ENCODE measurements at places on chromosomes 2 and 18.

GRCh38 chr2:63735263-63735662 is 106.4 kb upstream of the UGP2 start:
- no peak for DNase-seq

GRCh38 chr18:78753240-78753639 is 226.4 kb upstream of the SALL3 start:
- no peak for DNase-seq

DNA sequence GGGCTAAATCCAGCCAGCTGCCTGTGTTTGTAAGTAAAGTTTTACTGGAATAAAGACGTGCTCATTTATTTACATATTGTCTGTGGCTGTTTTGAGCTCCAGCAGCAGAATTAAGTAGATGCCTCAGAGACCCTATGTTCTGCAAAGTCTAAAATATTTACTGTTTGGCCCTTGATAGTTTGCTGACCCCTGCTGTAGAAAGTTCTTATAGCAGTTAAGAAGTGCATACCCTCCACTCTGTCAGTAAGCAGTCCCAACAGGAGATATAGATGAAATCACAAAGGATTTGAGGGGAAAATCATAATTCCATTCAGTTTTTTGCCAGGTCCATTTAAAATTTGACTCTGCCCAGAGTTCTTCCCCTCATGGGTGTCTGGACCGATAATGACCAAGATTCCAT is 50.1 kb upstream of the ITM2C start:
- DNase-seq: no peak

GRCh38 chr2:68230241-68231060 is 21.9 kb downstream of the PPP3R1 start:
- DNase-seq: no peak

DNA sequence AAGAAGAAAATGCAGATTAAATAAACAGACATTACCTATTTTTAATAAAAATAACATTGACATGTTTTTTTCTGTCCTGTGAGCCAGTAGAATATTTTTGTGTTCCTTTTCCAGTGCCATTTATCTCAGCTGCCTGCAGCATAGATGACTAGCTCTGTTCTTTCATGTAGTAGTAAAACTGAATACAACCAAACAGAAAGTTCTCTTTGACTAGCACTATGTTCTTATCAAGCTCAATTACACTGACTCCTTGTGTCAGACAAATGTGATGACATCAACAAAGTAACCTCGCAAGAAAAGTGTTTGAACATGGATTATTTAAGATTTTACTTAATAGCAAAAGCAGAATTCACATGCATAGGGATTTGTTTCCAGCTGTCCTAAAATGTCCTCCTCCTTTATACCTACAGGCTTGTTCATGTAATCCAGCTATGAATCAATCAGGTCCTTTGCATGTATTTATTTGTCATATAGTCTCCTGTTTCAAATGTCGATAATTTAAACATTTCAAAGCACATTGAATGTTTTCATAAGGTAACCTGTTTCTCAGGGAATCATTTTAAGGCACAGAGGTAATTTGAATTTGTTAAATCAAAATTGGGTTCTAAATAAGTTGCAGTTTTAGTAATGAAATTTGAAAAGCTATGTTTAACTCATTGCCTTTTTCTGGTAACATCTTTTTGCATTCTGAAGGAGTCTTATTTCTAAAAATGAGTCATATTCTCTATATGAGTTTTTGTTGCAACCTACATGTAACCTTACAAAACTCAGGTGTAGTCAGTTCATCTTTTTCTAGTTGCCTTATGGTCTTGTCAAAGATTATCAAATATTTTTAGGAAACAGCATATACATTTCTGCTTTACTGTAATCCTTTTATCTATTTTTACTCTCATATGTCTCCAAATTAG is 215.3 kb upstream of the GULP1 start:
- peak; percentile 9 for DNase-seq

GRCh38 chr18:29062921-29063320 is 886.0 kb upstream of the CDH2 start:
- DNase-seq: no peak

DNA sequence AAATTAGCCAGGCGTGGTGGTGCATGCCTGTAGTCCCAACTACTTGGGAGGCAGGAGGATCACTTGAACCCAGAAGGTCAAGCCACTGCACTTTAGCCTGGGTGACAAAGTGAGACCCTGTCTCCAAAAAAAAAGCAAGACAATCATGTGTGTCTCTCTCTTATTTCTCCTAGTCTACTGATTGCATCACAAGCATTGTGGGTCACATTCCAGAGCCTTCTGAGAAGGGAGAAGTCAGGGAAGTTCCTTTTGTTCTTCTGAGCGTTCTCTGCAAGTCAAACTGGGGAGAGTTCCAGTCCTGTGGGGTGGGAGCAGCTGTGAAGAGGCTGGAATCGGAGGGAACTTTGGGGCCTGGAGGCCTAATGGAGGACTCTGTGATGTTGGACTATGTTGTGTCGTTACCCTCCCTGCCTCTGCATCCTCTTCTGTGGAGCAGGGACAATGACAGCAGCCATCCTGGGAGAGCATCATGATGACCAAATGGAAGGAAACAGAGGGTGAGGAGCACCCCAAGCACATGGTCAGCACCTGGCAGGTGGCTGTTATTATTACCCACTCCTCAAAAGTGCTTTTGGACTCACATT is 115.4 kb downstream of the MRO start:
- DNase-seq: no peak

DNA sequence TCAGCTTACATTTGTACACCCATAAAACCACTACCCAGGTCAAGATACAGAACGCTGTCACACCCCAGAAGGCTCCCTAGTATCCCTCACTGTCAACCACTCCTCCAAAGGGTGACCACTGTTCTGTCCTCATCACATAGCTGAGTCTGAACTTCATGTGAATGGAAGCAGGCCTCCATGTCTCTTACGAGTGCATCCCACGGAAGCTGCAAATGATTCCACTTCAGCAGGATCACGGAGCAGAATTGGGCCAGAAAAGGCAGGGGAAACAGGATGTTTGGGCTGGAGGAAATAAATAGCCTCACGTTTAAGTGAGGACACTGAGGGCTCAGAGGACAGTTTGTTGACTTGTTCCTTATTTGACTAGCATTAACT is 38.4 kb downstream of the LBH start:
- no peak for DNase-seq
